ENCODE measurements at places on chromosomes 2 and 18.

- no peak for DNase-seq
Measured at GRCh38 chr18:54672109-54672508, 81.1 kb downstream of the DYNAP start.

- DNase-seq: no peak
Measured at GRCh38 chr2:231181860-231182512, 16.4 kb upstream of the ARMC9 start.

GRCh38 chr2:168961450-168962229 lies 60.5 kb downstream of the G6PC2 start:
- DNase-seq: peak; percentile 76

- DNase-seq: no peak
Measured at GRCh38 chr2:219581346-219581745, 9.2 kb downstream of the INHA start.

GRCh38 chr18:59385191-59385590 lies 26.1 kb upstream of the LMAN1 start:
- DNase-seq: no peak

DNA sequence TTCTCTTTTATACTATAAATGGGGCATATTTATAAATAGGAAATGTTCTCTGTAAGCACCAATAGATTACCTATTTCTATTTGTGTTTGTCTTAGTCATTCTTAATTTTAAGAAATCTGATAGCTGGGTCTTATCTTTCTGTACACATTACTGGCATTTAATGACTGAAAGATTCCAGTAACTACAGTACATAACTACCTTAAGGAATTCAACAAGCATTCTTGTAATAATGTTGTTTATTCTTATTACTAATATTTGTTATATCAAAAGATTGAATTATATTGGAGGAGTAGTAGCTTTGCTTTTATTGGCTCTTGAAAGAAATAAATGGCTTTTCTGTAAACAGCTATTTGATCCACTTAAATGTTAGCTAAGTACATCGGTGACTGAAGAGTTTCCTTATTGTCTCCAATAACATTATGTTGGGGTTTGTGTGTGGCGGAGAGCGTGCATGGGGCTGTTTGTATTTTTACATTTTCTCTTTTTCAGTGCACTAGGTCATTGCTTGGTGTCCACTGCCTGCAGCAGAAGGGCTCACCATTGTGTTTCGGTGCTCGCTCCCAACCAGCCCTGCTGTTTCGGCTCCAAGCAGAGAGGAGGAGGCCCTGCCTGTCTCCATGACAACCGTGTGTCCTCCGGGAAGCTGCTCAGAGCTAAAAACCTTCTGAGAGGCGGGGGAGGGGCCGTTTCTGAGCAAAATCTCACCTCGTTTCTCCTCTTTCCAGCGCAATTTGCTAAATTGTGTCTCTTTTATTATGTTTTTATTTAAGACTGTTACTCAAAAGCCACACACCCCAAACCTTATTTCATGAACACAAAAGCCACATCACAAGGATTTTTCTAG lies 112.5 kb upstream of the SLC38A11 start:
- no peak for DNase-seq

Data from KG1 (cell line).